ENCODE measurements at places on chromosomes 1 and 21. TPM values are rescaled to one million over a fixed set of nuclear protein-coding genes. Genes with fewer than 3 reads are reported as not detected.

FOXD3 gene
- total RNA-seq, result not detected

STUM gene
- total RNA-seq, result 6.1 TPM

SNIP1 gene
- total RNA-seq, result 16.5 TPM

RHEX gene
- 0.15 TPM for total RNA-seq

KIF26B gene
- total RNA-seq, result 0.54 TPM

RGS13 gene
- total RNA-seq, result not detected

GRCh38 chr1:45348966-45349677 lies 8.9 kb upstream of the MUTYH start:
- no peak overlapping the region for H3K4me3 ChIP-seq
- no peaks in the 10 kb centered on the region for H3K27me3 ChIP-seq
- H3K36me3 ChIP-seq, result no peaks in the 10 kb centered on the region
- DNase-seq, result peak; percentile 49
- H3K27ac ChIP-seq, result peak overlapping the region; percentile 61

DNA sequence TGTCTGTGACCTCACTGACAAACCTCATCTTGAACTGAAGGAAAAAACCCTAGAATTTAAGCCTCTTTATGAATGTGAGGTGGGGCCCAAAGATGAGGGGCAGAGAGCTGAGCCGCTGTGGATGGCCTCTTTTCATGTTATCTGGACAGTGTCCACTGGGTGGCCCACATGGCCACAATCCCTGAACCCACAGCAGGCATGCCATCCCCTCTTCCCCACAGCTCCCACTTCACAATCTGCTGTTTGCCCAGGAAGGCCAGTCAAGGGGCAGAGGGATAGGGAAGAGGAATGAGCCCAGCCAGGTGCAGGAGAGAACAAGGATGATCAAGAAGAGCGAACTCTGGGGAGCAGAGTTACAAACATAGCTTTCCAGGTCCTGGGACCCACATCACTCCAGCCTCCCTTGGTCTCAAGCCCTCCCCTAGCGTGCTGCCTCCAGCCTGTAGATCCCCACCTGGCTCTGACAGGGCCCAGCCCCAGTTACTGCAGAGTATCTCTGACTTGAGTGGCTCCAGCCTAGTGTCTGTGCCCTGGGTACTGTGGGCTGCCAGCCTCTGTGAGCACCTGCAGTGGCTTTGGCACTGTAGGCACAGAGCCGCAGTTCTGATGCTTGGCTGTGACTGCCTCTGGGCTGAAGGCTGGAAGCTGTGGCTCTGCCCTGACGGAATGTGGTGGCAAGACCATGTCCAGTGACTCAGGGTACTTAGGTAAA lies 1.9 kb upstream of the SLFNL1 start:
- no peak overlapping the region for H3K27ac ChIP-seq
- no peaks in the 10 kb centered on the region for H3K36me3 ChIP-seq
- H3K4me3 ChIP-seq, result no peak overlapping the region
- no peaks in the 10 kb centered on the region for H3K27me3 ChIP-seq
- DNase-seq, result no peak
- peaks cover 5% of the 10 kb centered on the region for H3K4me1 ChIP-seq

- no peaks in the 10 kb centered on the region for H3K27me3 ChIP-seq
- H3K27ac ChIP-seq, result no peak overlapping the region
- H3K4me3 ChIP-seq, result no peak overlapping the region
- no peak for DNase-seq
- no peaks in the 10 kb centered on the region for H3K36me3 ChIP-seq
These were observed 18.6 kb downstream of the L1TD1 start for GRCh38 chr1:62213075-62213914.

GRCh38 chr1:220441211-220441610 lies 86.7 kb upstream of the MARK1 start:
- no peaks in the 10 kb centered on the region for H3K4me1 ChIP-seq
- H3K27ac ChIP-seq, result no peak overlapping the region
- no peaks in the 10 kb centered on the region for H3K27me3 ChIP-seq
- H3K4me3 ChIP-seq, result no peak overlapping the region
- H3K36me3 ChIP-seq, result no peaks in the 10 kb centered on the region
- no peak for DNase-seq

GRCh38 chr21:30337772-30338171 lies 278 bp upstream of the KRTAP27-1 start:
- no peaks in the 10 kb centered on the region for H3K4me1 ChIP-seq
- no peaks in the 10 kb centered on the region for H3K27me3 ChIP-seq
- no peaks in the 10 kb centered on the region for H3K36me3 ChIP-seq
- H3K4me3 ChIP-seq, result no peak overlapping the region
- DNase-seq, result no peak
- H3K27ac ChIP-seq, result no peak overlapping the region

GRCh38 chr21:28193189-28193588 lies 799.5 kb downstream of the LTN1 start:
- no peaks in the 10 kb centered on the region for H3K36me3 ChIP-seq
- H3K4me1 ChIP-seq, result no peaks in the 10 kb centered on the region
- no peaks in the 10 kb centered on the region for H3K27me3 ChIP-seq
- no peak for DNase-seq
- no peak overlapping the region for H3K27ac ChIP-seq

GRCh38 chr1:90729504-90730242 lies 12.6 kb upstream of the BARHL2 start:
- no peak for DNase-seq
- no peaks in the 10 kb centered on the region for H3K27me3 ChIP-seq
- peaks cover 12% of the 10 kb centered on the region for H3K4me1 ChIP-seq
- H3K27ac ChIP-seq, result no peak overlapping the region
- H3K4me3 ChIP-seq, result no peak overlapping the region

- no peaks in the 10 kb centered on the region for H3K36me3 ChIP-seq
- no peaks in the 10 kb centered on the region for H3K27me3 ChIP-seq
- peaks cover 7% of the 10 kb centered on the region for H3K4me1 ChIP-seq
- no peak overlapping the region for H3K4me3 ChIP-seq
- no peak for DNase-seq
These were observed 73.8 kb upstream of the SSX2IP start for GRCh38 chr1:84763912-84764680.

- H3K4me3 ChIP-seq, result no peak overlapping the region
- no peaks in the 10 kb centered on the region for H3K4me1 ChIP-seq
- H3K27me3 ChIP-seq, result no peaks in the 10 kb centered on the region
- no peak for DNase-seq
- no peak overlapping the region for H3K27ac ChIP-seq
These were observed 35.1 kb downstream of the LGALS8 start for GRCh38 chr1:236558846-236559245.

- H3K4me1 ChIP-seq, result no peaks in the 10 kb centered on the region
- H3K4me3 ChIP-seq, result no peak overlapping the region
- H3K36me3 ChIP-seq, result no peaks in the 10 kb centered on the region
- H3K27me3 ChIP-seq, result no peaks in the 10 kb centered on the region
- no peak overlapping the region for H3K27ac ChIP-seq
- no peak for DNase-seq
These were observed 107.3 kb upstream of the ADGRL4 start for GRCh38 chr1:79113836-79114235.

- DNase-seq, result no peak
- H3K4me3 ChIP-seq, result no peak overlapping the region
- H3K27me3 ChIP-seq, result no peaks in the 10 kb centered on the region
- peaks cover 5% of the 10 kb centered on the region for H3K4me1 ChIP-seq
- H3K27ac ChIP-seq, result no peak overlapping the region
These were observed 2.3 kb upstream of the JAM2 start for GRCh38 chr21:25636727-25637126.

- no peak overlapping the region for H3K27ac ChIP-seq
- no peak overlapping the region for H3K4me3 ChIP-seq
- H3K27me3 ChIP-seq, result no peaks in the 10 kb centered on the region
- H3K36me3 ChIP-seq, result no peaks in the 10 kb centered on the region
- H3K4me1 ChIP-seq, result no peaks in the 10 kb centered on the region
These were observed 36.4 kb downstream of the RXRG start for GRCh38 chr1:165408518-165408917.

DNA sequence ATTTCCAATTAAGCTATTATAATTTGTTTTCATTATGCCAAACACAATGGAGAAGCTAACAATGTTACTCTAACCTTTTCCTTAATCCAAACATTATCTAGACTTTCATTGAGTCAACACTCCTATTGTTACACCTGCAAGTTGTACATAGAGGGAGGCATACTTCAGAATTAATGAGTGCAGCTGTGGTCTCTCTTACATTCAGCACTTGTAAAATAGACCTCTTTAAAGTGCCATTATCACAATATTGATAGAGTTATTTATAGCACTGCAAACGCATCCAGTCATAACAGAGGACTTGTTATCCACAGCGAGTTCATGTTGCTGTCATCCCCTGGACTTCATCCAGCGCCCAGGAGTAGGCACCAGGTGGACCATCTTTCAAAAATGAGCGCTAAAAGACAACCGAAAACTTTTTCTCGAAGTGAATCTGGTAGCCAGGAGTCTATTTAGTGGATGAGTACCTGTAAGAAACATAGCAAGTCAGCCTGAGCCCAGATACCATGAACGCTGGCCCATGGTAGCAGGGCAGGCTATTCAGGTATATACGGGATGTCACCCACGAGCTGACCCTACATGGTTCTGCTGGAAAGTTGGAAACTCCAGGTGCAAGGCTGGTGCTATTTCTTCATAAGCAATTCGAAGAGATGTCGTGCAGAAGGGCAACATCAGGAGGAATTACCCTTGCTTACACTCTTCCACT lies 70.6 kb upstream of the NFIA start:
- H3K27me3 ChIP-seq, result no peaks in the 10 kb centered on the region
- no peak for DNase-seq
- no peak overlapping the region for H3K27ac ChIP-seq
- no peak overlapping the region for H3K4me3 ChIP-seq
- H3K4me1 ChIP-seq, result no peaks in the 10 kb centered on the region

- no peaks in the 10 kb centered on the region for H3K27me3 ChIP-seq
- DNase-seq, result no peak
- no peaks in the 10 kb centered on the region for H3K4me1 ChIP-seq
These were observed 20.6 kb downstream of the RUNX3 start for GRCh38 chr1:24909388-24909898.

- no peak overlapping the region for H3K4me3 ChIP-seq
- no peak overlapping the region for H3K27ac ChIP-seq
- DNase-seq, result no peak
- H3K4me1 ChIP-seq, result peaks cover 7% of the 10 kb centered on the region
These were observed 2.2 kb downstream of the TMEM35B start for GRCh38 chr1:34982820-34983376.

GRCh38 chr1:223772771-223773160 lies 60.4 kb downstream of the CAPN2 start:
- no peak for DNase-seq
- H3K4me1 ChIP-seq, result peaks cover 10% of the 10 kb centered on the region
- peak overlapping the region; percentile 81 for H3K27ac ChIP-seq
- no peak overlapping the region for H3K4me3 ChIP-seq
- no peaks in the 10 kb centered on the region for H3K36me3 ChIP-seq

GRCh38 chr1:189899686-189900425 lies 577.8 kb downstream of the BRINP3 start:
- no peak overlapping the region for H3K4me3 ChIP-seq
- H3K4me1 ChIP-seq, result no peaks in the 10 kb centered on the region
- no peaks in the 10 kb centered on the region for H3K36me3 ChIP-seq
- no peak overlapping the region for H3K27ac ChIP-seq
- no peak for DNase-seq

GRCh38 chr1:245155272-245156040 lies 671 bp downstream of the KIF26B start:
- H3K27ac ChIP-seq, result no peak overlapping the region
- H3K36me3 ChIP-seq, result no peaks in the 10 kb centered on the region
- peak overlapping the region; percentile 42 for H3K4me3 ChIP-seq
- H3K27me3 ChIP-seq, result no peaks in the 10 kb centered on the region
- no peak for DNase-seq

DNA sequence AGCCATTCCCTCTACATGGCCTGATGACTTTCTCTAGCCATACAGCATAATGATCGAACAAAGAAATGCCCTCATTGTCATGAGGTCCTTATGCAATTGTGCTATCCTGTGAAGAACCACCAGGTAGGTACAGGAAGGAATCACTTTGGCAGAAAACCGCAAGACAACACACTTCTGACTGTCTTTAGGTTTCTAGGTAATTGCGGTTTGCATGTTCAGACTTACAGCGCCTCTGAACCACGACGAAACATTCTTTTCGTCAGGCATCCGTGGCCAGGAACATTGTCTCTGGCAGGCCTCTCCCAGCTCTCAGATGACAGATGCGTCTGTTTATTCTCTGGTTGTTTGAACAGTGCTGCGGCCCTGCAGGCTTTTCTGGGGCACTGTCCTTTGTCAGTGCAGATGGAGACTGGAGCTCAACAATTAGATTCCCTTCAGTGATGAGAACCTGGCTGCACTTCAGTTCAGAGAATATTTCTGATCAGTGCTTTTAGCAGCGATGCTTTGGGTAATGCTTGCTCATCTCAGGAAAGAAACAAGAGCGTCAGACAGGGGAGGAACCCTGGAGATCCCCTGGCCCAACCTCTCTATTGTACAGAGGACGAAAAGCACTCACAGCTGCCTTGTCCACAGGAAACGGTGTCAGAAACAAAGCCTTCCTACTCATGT lies 63.4 kb downstream of the B3GALT5 start:
- no peak for DNase-seq
- H3K36me3 ChIP-seq, result no peaks in the 10 kb centered on the region
- H3K4me1 ChIP-seq, result no peaks in the 10 kb centered on the region

DNA sequence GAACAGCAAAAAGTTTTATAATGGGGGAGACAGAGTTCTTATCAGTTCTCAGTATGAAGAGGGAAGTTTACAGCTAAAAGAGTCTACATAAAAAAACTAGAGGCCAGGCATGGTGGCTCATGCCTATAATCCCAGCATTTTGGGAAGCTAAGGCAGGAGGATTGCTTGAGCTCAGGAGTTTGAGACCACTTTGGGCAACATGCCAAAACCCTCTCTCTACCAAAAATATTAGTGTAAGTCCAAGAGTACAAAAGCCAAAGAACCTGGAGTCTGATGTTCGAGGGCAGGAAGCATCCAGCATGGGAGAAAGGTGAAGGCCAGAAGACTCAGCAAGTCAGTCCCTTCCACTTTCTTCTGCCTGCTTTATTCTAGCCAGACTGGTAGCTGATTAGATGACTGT lies 35.0 kb upstream of the ROR1 start:
- H3K27ac ChIP-seq, result no peak overlapping the region
- H3K4me1 ChIP-seq, result no peaks in the 10 kb centered on the region
- no peak overlapping the region for H3K4me3 ChIP-seq
- H3K27me3 ChIP-seq, result no peaks in the 10 kb centered on the region

DNA sequence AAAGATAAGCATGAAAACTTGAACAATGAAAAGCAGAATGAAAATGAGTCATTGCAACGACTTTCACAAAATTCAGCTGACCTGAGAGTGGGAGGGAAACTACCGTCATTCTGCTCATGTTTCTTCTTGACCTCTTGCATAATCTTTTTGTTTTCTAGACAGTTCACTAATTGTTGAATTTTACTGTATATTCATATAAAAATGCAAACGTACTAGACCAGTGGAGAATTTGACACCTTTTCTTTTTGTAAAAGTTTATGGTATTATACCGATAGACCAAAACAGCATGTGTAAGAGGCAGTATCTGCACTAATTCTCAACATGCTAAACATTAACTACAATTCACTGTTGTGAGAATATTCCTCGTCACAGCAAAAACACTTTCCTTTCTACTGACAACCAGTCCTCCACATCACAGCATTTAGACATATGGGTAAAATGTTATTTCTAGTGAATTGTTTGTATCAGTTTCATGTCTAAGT lies 137.8 kb downstream of the GREM2 start:
- no peak overlapping the region for H3K27ac ChIP-seq
- no peaks in the 10 kb centered on the region for H3K27me3 ChIP-seq
- no peaks in the 10 kb centered on the region for H3K36me3 ChIP-seq
